ENCODE measurements at places on chromosomes 4 and X.

- DNase-seq: no peak
Observed at GRCh38 chr4:41408859-41409593, 128.9 kb upstream of the LIMCH1 start.

DNA sequence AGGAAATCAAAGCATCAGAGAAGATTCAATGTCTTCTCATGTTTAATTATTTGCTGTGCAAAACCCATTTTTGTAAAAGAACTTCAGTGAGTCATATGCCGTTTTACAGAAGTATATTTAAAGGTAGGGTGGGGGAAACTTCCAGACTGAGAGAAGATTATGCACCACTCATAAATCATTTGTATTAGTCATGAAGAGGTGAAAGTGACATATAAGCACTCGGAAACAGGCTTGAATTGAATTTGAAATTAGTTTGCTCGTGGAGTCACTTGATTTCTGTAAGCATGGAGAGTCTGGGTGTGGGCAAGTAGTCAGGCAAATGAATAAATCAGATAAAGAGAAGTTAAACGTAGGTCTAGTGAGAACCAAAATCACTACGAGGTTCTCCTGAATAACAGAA is 335.1 kb downstream of the ANK2 start:
- DNase-seq: no peak

GRCh38 chr4:14695095-14695845 is 307.0 kb upstream of the CPEB2 start:
- no peak for DNase-seq

- DNase-seq: no peak
Observed at GRCh38 chr4:122705009-122705408, 27.5 kb upstream of the BBS12 start.

GRCh38 chr4:148926276-148927260 is 484.4 kb upstream of the NR3C2 start:
- no peak for DNase-seq

All from activated CD8-positive, alpha-beta memory T cell treated with anti-CD3 and anti-CD28 coated beads for 4 hours (primary cell).